ENCODE measurements at places on chromosomes 5 and 9. TPM values are rescaled to one million over a fixed set of nuclear protein-coding genes. Genes with fewer than 3 reads are reported as not detected.

GALNT12 gene
- total RNA-seq: 6.5 TPM

LURAP1L gene
- total RNA-seq: 0.27 TPM

ZBTB34 gene
- 7.8 TPM for total RNA-seq

SMU1 gene
- 18.6 TPM for total RNA-seq

OCLN gene
- total RNA-seq: 18.6 TPM

ADCY2 gene
- total RNA-seq: 0.27 TPM

SLC46A2 gene
- under 0.01 TPM for total RNA-seq

LRRTM2 gene
- total RNA-seq: 0.27 TPM

- DNase-seq: no peak
These were observed 841.9 kb upstream of the ACO1 start for GRCh38 chr9:31542384-31543055.

- DNase-seq: no peak
These were observed 8.3 kb downstream of the PTBP3 start for GRCh38 chr9:112325127-112325526.

- no peak for DNase-seq
These were observed 907.1 kb downstream of the MAT2B start for GRCh38 chr5:164412531-164412930.

DNA sequence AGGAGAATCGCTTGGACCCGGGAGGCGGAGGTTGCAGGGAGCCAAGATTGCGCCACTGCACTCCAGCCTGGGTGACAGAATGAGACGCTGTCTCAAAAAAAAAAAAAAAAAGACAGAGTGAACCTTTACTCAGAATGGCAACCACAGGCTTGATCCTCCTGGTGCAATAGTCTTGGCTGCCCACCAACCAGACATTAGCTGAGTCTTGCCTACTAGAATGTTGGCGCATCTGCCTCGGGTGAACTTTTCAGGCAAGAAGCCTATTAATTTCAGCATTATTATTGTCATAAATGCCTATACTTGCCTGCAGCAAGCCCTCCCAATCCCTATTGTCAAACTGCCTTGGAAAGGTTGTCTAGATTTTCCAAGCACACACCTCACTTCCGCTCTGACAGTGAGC, 4.2 kb downstream of the SERINC5 start:
- DNase-seq: no peak

DNA sequence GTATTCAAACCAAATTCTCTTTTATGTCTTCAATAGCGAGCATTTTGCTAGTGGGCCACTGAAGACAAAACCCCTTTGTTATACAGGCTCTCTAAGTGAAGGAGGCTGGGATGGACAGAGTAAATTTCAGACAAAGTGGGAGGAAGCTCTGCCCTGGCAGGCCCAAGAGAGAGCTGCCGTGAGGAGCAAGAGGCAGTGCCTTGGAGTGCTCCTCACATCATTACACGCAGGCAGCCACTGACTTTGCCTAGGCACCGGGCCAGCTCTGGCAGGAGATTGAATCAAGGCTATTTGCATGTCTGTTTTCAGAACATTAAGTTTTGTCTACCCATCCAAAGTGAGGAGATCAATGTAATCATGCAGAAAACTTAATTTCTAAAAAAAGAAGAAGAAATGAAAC, 167.7 kb downstream of the CCDC192 start:
- no peak for DNase-seq

- DNase-seq: no peak
These were observed 66.4 kb downstream of the WWC1 start for GRCh38 chr5:168357876-168358275.

DNA sequence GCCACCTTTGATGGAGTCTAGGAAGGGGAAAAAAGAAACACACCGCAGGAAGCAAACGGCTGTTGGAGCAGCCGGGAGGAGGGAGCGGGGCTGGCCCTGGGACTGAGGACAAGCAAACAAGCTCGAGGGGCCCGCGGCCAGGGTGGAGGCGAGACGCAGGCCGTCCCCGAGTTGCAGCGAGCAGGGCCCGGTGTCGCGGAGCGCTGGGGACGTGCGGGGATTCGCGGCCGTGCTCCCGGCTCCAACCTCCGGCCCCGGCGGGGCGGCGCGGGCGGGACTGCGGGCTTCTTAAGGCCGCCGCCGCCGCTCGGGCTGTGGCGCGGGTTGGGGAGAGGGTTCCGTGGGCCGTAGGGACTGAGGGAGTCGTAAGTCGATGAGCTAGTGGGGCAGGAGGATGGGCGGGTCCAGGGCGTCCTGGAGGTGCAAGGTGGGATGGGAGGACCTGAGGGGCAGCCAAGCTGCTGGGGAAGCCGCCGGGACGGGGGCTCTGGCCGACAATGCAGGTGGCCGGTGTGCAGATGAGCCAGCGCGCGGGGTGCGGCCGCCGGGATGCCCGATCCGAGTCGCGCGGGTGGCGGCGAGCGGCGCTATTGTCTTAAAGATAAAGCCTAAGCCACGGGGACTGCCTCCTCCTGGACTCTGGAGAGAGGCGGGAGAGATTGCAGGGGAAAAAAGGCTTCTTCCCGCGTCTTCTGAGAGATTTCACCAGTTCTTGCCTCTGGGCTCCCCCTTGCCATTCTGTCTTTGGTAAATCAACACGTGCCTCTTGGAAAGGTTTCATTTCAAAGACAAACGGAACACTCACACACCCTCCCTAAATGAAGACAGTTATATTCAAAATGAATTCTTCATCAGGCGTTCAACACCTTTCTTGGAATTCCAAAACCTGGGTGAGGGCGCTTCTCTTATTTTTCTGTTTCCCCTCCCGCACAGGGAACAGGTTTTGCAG, 1.6 kb upstream of the HAPLN1 start:
- DNase-seq: peak; percentile 24

DNA sequence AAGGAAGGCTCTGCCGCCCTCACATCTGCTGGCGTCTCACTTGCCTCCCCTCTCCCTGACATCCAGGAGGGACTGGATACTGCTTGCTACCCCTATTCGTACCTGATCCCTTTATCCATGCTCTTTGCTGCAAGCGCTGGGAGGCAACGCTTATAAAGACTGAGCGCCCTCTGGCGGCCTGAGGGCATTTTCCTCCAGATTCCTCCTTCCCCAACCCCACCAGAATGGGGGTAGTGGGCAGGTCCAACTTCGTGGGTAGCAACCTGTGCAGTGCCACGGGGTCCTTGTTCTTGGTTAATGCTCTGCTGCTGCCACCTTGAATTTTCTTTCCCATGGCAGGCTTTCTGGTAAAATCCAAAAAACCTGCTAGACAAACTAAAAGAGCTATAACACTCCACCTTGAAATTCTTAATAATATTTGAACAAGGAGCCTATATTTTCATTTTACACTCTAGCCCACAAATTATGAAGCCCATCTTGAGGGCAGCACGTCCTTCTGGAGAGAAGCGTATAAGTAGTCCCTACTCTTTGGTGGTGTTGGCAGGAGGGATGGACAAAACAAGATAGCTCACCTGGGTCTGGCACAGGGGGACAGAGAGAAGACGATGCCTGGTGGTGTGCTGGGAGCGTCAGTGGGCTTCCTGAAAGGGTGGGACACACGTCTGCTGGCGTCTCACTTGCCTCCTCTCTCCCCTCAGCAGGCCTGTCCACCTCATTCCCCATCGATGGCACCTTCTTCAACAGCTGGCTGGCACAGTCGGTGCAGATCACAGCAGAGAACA, 52.5 kb downstream of the JADE2 start:
- peak; percentile 40 for DNase-seq

GRCh38 chr9:34372467-34373011, 4.2 kb downstream of the MYORG start:
- DNase-seq: no peak

DNA sequence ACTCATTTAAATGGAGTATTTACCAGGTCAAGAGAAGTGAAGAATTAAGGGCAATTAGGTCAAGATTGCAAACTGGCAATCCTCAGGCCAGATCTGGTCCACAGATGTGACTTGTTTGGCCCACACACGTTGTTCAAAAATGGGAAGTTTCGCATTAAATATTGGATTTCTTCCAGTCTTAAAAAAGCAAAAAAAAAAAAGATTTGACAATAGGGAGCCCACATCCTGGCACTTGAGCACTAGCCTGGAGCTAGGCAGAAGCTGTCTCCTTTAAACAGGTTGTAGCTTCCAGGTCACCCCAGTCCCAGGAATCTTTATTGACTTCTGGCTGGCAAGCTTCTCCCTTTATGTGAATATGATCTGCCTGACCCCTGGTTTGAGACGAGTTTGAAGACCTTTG, 520.4 kb downstream of the RAB3C start:
- no peak for DNase-seq

GRCh38 chr5:113087976-113088514, 111.4 kb downstream of the DCP2 start:
- DNase-seq: no peak

DNA sequence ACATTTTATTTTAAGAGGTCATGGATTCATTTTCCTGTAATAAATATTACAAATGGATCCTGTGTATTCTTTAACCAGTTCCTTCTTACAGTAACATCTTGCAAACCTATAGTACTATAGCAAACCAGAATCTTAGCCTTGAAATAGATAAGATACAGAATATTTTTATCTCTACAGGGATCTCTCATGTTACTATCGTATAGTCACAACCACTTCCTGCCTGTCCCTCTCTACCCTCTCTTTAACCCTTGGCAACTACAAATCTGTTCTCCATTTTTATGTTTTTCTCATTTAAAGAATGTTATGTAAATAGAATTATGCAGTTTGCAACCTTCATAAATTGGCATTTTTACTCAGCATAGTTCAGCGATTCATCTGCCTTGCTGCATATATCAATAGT, 454.0 kb downstream of the DIRAS2 start:
- DNase-seq: no peak

GRCh38 chr5:107997338-107997980, 326.7 kb upstream of the EFNA5 start:
- DNase-seq: no peak

DNA sequence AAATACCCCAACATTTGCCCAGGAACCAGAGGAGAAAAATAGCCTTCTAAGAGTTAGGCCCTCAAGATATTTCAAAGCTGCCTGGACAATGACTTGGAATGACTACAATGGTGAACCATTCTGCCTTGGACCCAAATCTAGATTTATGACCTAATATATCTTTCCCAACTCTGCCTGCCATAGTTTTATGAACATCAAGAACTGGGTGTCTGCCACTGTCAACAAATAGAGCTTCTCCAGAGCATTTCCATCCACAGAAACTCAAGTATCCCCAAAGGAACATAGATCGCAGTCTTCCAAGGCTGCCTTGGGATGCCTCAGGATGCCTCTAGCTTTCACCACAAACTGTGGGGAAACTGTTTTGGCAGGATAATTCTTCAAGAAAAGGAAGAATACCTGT, 48.2 kb upstream of the NFIB start:
- DNase-seq: no peak

DNA sequence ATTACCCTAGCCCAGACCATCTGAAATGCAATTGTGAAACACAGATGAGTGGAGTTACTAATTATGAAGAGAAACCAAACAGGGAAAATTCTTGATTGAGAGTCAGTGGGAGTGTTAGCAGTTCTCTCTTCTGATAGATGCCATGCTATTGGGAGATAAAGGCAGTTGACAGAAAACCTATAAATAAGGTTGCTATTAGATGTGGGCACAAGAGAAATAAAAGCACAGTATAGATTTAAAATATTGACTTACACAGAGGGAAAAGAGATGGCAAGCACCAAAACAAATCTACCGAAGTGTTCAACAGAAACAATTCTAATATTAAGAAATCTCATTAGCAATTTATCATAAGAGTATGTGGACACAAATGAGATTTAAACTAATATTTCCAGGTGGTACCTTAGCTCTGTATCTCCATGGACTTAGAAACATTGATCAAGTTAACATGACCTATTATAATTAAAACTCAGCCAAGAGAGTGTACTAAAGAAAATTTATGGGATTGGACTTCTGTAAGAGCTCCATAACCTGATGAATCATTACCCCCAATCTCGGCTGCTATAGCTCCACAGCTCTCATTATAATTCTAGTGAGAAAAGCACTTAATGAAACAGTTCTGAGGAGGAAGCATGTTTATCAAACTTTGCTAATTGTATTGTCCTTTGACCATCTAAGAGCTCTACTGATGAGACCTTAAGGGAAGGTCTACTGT, 665.0 kb upstream of the RIOK2 start:
- DNase-seq: no peak

GRCh38 chr5:142201471-142201887, 92.9 kb downstream of the NDFIP1 start:
- no peak for DNase-seq

DNA sequence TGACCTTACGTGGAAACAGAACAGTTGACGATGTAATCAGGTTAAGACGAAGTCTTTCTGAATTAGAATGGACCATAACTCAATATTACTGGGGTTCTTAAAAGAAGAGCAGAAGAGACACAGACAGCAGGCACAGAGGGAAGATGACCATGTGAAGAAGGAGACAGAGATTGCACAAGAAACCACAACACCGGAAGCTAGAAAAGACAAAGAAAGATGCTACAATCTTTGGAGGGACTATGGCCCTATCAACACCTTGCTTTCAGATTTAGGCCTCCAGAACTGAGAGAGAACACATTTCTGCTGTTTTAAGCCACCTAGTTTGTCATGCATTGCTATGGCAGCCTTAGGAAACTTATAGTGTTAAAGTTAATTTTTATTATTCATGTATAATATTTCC, 27.1 kb downstream of the CDH9 start:
- no peak for DNase-seq

DNA sequence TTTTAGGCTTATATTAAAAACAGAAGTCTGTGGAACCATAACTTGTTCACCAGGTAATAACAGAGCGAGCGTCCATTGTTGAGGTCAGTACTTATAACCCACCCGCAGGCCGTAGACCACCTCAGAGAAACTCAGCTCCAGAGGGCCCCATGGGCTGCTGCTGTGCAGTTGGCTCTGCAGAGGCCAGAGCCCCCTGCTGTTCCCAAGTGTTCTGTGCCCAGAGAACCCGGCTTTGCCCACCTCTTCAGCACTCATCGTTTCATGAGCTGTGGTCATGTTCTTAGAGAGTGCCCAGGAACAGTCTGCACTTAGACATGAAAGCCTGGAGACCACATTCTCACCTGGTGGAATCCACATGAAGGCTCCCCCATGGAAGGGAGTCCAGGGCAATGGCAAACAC, 50.4 kb upstream of the SLC2A8 start:
- DNase-seq: no peak

DNA sequence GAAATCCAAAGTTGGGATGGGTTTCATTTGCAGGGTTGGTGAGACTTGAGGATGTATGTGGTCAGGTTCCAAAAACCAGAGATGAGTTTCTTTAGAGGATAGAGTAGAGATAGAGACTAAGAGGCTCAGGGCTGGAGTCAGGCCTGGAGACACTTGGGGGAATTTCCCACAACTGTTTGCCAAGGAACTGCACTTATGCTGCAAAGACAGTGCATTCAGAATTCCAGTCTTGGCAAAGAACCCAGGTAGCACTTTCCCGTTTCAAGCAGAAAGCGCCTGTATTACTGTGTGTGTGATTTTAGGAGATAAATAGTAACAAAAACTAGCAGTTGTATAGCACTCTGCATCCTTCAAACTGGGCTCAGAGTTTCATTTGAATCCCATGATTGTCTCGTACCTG, 55.4 kb downstream of the SNCAIP start:
- no peak for DNase-seq

All from hematopoietic multipotent progenitor cell (in vitro differentiated cells).